A549 (cell line): ENCODE measurements at places on chromosomes 5 and 9. TPM values are rescaled to one million over a fixed set of nuclear protein-coding genes. Genes with fewer than 3 reads are reported as not detected.

DNA sequence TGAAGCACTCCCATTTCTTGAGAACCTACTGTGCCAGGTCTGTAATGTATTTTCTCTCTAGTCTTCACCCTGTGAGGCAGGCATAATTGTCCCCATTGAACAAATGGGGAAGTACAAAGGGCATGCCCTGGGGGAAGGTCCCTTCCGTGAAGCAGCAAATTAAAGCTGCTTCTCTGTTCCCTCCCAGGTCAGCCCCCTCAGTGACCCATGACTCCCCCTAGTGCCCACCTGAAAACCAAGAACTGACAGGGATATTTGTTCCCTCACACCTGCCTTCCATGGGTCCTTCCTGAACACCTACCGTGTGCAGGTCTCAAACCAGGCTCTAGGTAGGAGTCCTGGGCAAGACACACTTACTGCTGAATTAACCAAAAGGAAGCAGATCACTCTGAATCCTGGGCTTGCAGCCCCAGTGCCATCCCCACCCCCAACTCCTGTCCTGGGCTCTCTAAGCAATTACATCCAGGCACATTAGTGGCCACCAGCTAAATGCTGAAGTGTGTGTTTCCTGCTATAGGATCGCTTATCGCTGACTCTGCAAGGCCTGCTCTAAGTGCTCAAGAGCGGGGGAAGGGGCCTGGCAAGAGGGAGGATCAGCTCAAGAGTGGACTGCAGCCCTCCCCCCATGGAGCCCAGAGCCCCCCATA is 254.8 kb downstream of the CDK5RAP2 start:
- no peak for DNase-seq

KIF4B gene
- polyA plus RNA-seq = 0.05 to 0.11 TPM (median 0.10 TPM) in 3 replicates

SPINK4 gene
- polyA plus RNA-seq = not detected in 3 replicates

- DNase-seq = no peak
Measured at GRCh38 chr5:6673963-6674362, 39.3 kb upstream of the TENT4A start.

FAT2 gene
- polyA plus RNA-seq = 0.01 to 0.03 TPM (median 0.01 TPM) in 3 replicates
